HT-29 (cell line): ENCODE measurements at places on chromosomes 1 and 21.

DNA sequence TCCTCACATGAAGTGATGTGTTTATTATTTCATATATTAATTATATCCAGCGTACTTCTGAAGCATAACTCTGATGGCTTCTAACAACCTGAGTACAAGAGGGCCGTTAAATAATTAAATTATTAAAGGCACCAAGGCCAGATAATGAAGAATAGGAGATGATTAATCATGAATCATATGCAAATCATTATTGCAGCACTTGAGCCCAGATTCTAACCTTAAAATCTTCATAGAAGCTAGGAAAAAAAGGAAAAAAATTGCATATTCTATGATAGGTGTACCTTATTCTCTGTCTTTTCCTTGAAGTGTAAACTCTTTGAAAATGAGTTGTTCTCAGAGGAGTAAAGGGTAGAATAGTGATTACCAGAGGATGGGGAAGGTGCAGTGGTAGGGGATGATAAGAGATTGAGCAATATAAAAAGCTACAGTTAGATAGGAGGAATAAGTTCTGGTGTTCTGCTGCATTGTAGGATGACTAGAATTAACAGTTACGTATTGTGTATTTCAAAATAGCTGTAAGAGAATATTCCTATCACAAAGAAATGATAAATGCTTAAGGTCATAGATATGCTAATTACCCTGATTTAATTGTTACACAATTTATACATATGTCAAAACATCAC is 51.1 kb downstream of the SWT1 start:
- no peak for DNase-seq

DNA sequence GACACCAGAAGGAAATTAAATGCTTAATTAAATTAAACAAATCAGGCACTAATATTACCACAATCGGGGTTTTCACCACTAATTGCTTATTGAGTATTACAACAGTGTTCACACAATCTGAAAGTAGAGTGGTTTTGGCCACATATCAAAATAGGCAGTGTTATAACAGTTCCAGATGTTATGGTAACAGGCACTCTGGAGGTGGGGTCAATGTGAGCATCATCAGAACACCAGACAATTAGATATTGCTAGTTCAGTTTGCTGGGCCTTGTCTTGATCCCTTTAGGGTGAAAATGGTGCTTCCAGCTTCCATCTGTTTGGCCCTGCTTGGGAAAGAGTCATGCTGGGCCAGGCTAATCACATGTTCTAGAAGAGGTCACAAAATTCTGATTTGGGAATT is 14.5 kb upstream of the DDAH1 start:
- no peak for DNase-seq

DNA sequence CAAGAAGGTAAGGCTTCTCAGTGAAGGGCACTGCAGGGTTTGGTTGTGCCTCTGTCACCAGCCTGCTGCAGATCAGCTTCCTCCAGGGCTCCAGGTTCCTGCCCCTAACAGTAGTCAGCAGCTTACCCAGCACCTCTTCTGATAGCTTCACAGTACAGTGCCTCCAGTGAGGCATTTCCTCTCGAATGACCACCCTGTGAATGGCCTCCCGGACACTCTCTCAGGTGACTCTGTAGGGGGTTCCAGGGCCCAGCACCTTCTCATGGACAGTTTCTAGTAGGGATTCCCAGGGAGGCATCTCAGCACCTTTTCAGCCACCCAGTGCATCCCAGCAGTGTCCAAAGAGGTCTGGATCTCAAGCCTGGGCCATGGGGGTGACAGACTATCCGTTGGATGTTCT is 28.4 kb downstream of the USP48 start:
- DNase-seq: no peak

GRCh38 chr1:76418531-76418930 is 344.0 kb downstream of the ST6GALNAC3 start:
- DNase-seq: no peak

DNA sequence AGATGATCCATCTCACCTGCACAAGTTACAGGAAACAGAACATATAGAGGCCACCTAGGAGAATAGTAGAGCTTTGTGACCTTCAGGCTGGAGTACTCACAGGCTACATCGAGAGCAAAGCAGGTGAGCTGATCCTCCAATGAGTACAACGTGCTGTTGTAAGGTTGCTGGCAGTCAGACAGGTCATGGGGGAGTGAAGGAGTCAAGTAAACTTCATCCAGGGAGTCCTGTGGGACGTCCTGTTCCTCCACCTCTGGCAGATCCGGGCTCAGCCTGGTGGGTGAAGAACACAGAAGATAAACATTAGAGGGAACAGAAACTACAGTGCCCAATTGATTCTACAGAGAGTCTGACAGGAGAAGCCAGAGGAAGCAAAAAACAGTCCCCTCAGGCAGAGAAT is 62.5 kb downstream of the PRKAB2 start:
- DNase-seq: no peak

GRCh38 chr1:228347181-228347580 is 59.5 kb downstream of the TRIM11 start:
- DNase-seq: no peak

DNA sequence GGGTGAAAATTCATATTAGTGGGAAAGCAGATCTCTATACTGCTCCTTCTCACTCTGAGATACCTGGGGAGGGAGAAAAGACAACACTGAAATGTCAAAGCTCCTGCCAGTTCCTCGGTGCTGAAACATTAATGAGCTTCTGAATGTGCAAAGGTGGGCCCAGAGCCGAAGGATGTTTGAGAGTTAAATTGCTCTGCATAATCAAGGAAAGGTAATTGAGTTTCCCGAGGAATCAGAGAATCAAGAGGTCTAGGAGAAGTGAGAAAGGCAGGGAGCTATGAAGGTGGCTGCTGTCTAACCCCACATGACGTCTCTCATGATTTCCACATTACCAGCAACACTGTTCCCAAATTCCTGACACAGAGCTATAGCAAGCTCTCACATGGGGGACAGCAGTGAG is 346.7 kb downstream of the SMYD3 start:
- no peak for DNase-seq

GRCh38 chr1:3657096-3657475 is 4.8 kb downstream of the TP73 start:
- DNase-seq: no peak
